ENCODE measurements at places on chromosomes 5 and 9. TPM values are rescaled to one million over a fixed set of nuclear protein-coding genes. Genes with fewer than 3 reads are reported as not detected.

- H3K4me1 ChIP-seq: peaks cover 35% of the 10 kb centered on the region
- H3K4me3 ChIP-seq: no peak overlapping the region
- H3K36me3 ChIP-seq: no peaks in the 10 kb centered on the region
- no peak overlapping the region for H3K27ac ChIP-seq
- no peaks in the 10 kb centered on the region for H3K27me3 ChIP-seq
Measured at GRCh38 chr9:35774907-35775635, 16.3 kb upstream of the NPR2 start.

The KCNV2 gene
- total RNA-seq: not detected

The OR1N2 gene
- not detected for total RNA-seq

The DRD1 gene
- not detected for total RNA-seq

The GPR151 gene
- total RNA-seq: not detected

The SLC45A2 gene
- total RNA-seq: not detected
